ENCODE measurements at places on chromosomes 3 and 15.

DNA sequence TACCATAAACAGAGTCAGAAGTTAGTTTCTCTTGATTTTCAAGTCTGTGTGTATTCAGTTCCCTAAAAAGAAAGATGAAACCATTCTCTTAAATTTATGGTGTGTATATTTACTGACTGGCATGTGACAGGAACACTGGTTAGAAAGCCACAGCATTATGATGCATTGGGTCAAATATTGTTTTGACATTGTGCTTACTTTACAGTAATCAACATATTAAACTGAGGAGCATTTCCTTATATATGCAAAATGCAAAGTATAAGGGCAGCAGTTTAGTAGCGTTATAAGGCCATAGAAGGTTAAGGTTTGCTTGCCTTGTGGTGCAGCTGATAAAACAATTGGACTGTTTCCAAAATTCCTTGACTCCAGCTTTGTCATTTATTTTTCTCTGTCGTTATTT, 72.9 kb downstream of the EPHA3 start:
- DNase-seq, result no peak

DNA sequence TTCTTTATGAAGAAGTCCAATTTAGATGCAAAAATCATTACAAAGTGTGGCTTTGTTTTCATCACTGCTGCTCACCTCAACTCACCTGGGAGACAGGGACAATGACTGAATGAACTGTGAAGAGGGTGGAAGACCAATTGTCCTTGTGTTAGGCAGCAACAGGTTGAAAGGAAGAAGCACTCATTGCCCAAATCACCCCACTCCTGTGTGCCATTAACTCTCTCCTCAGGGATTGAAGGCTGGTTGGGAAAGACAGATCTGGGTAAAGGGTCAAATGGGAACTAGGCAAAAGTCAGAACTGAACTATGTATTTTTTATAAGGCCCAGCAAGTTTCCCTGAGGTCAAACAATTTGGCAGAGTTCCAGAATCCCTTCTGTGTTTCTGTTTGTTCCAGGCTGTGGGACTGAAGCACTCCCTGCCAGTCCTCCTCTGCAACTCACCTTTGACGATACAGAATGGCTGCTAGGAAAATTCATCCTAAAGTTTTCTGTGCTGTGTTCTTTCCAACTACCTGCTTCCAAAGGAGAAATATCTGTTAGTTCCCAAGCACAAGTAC, 68.6 kb upstream of the CCDC39 start:
- no peak for DNase-seq

DNA sequence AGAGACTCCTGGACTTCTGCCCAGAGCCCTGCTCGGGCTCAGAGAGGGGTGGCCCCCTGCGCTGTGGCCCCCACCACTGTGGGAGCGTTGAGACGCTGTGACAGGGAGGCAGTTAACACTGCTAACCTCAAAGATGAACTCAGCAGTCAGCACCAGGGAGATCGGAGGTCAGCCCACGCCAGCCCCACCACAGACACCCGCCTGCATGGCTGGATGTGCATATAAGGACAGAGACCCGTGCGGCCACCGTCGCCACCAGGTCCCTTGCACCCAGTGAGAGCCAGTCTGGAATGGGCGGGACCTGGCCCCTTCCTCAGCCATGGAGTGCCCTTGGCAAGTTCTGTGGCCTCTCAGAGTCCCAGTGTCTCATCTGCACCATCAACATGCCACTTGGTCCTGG, 48.5 kb upstream of the FURIN start:
- no peak for DNase-seq

DNA sequence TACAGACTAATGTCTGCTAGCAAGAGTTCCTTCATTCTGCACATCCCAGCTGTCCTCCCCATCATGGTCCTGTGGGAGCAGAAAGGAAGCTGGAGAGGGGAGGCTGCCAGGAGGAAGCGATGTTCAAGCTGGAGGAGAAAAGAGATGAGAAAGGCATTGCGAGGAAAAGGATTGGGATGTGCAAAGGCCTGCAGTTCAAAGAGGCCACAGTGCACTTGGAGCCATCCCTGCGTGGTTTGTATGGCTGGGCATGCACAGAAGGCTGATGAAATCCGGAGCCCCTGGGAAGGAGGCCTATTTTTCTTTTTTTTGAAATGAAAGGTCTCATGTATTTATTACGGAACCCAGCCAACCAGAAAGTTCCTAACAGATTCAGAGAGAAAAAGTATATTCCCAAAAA, 22.8 kb downstream of the AMOTL2 start:
- no peak for DNase-seq
